ENCODE measurements at places on chromosomes 16 and 17.

GRCh38 chr17:376936-377863 lies 24.6 kb upstream of the RPH3AL start:
- no peak for DNase-seq

DNA sequence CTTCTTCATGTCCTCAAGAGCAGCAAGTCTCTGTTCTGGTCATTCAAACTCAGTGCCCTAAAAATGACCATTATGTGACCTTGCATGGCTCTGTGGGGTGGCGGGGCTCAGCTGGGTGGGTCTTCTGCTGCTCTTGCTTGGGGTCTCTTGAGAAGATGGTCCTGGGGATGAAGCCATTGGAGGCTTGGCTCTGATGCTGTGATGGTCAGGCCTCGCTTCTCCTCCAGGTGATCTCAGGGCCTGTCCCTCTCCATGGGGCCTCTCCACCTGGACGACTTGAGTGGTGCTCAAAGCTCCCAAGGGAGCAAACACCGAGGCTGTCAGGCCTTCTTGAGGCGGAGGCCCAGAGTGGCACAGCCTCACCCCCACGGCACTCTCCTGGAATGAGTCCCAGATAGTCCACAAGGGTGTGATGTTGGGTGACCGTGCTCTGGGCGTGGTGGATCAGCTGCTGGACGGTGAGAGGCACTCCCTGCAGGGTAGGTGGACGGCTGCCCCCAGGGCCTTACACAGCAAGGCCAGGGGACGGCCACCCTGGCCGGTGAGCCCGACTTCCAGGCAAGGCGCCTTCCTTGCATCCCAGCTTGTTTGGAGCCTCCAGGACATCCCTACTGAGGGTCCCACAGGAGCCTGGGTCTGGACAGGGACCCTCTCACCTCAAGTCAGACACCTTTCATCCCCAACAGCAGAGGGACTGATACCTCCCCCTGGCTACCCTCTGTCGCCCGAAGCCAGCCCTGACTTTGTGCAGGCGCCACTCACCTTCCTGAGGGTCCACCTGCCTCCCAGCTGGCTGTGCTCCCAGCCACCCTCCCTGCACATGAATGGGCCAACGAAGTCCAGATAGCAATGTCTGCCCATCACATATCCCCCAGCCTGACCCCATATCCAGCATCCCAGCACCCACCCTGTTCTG lies 48.7 kb downstream of the USP22 start:
- DNase-seq = no peak

- DNase-seq = no peak
Observed at GRCh38 chr17:44522883-44523671, 19.9 kb upstream of the GPATCH8 start.

- DNase-seq = no peak
Observed at GRCh38 chr17:45145035-45145389, 3.3 kb upstream of the HEXIM1 start.

- DNase-seq = no peak
Observed at GRCh38 chr17:16941072-16942036, 30.6 kb downstream of the TNFRSF13B start.

DNA sequence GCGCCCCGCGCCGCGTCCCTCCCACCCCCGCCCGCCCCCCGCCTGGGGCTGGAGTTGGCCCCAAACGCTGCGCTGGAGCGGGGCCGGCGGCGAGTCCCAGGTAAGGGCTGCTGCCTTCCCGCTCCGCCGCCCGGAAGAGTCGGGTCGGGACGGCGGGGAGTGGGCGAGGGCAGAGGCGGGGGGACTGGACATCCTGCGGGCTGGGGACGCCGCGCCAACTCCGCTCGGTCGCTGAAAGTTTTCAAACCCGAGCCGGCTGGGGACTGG lies 469 bp downstream of the GPRC5C start:
- DNase-seq = no peak

- DNase-seq = no peak
Observed at GRCh38 chr17:31780483-31780882, 78.6 kb downstream of the COPRS start.

DNA sequence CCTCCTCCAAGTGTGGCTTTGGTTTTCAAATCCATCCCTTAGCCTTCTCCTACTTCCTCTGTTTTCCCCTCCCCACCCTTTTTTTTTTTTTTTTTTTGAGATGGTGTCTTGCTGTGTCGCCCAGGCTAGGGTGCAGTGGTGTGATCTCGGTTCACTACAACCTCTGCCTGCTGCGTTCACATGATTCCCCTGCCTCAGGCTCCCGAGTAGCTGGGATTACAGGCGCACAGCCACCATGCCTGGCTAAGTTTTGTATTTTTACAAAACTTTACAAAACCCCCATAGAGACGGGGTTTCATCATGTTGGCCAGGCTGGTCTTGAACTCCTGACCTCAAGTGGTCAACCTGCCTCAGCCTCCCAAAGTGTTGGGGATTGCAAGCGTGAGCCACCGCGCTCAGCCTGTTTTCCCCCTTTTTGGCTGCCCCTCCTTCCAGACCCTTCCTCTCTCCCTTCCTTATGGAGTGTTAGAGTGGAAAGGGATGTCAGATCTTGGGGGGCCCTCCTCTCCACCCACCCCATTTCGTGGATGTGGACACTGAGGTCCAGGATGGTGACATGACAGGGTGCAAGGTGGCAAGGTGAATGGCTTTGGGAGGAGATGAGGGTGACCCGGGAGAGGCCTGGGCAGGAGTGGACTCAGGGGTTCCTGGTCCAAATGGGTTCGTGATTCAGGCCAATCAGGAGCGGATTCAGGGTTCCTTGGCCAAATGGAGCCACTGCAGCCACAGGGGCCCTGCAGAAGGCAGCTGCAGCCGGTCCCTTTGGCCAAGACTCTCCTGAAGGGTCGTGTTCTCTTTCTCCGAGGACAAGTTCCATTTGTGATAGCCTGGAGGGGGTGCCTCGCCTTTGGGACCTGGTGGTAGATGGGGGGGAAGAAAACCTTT lies 4.8 kb downstream of the ABCC1 start:
- no peak for DNase-seq

- no peak for DNase-seq
Observed at GRCh38 chr16:3113765-3114479, 1.5 kb downstream of the ZNF205 start.

- no peak for DNase-seq
Observed at GRCh38 chr17:61076621-61077031, 323.0 kb upstream of the TBX2 start.

DNA sequence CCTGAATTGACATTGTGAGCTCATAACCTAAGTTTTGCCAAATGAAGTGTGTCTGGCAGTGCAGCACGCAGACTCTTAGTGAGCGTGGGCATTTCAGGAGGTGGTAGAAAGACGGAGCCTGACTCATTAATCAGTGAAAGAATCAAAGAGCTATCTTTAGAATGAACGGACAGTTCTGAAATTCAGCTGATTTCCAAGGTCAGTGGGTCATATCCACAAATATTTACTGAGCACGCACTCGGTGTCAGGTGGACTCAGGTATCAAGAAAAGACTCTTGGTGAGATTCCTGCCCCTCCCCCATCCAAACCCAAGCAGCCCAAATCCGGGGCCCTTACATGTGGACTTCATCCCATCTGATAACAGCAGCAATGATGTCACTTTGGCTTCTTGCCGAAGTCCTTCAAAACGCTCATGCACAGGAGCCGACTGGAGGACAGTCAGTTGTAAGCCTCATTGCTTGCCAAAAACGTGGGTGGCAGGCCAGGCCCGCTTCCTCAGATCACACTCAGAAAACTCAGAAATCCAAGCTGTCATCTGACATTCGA lies 185.8 kb downstream of the HS3ST3A1 start:
- DNase-seq = no peak

- no peak for DNase-seq
Observed at GRCh38 chr16:30395155-30395991, at the start of gene ZNF48. TSS of gene ZNF48 (plus strand) at chr16:30395420. CDS start at chr16:30395795, 375 bp downstream.

DNA sequence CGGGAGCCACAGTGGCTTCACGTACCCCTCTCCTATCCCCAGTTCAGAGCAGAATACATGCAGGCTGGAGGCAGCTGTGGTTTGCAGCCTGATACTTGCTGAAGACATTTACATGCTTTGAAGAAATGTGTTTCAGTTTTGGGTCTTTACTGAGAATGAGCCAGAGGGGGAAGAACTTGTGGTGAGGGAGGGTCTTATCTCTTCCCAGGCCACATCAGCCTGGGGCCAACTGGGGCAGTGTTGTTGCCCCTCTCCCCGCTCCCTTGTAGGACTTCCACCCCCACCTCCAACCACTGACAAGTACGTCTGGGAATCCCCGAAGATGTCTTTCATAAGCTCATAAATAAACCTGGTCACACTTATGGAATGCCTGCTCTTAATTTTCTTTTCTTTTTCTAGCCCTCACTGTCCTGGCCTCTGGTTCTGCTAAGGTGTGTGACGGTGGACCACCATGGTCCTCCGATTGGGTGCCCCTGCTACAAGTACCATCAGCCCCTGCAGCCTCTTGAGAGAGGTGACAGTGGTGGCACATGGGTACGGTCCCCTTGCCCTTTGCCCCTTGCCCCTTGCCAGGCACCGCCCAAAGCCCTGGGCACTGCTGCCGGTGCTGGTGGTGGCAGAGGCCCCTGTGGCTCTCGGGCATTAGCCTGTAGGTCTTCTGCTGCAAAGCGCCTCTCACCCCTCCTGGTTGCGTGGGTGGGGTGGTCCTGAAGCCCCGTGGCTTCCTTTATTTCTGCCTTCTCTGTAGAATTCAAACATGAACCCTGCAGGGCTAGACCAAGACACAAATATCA lies 144.8 kb upstream of the RPH3AL start:
- no peak for DNase-seq

DNA sequence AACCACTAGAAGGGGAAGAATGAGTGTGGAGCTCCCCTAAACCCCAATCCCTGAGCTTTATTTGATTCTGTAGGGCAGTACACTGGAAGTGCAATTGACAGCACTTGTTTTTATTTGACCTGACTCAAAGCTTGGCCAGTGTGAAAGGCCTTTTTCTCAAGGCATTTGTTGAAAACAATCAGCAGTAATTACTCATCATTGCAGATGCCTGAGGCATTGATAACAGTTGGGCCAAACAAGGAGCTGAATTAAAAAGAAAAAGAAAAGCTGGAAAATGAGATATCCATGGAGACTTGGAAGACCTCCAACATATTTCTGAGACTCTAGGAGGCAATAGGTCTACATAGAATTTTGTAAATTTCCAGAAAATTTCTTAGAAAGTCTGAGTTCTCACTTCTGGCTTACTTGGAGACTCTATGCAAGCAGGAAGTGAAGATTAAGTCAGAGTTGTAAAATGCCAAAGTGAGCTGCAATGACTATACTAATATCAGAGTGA lies 200.8 kb upstream of the KCNJ16 start:
- DNase-seq = no peak

DNA sequence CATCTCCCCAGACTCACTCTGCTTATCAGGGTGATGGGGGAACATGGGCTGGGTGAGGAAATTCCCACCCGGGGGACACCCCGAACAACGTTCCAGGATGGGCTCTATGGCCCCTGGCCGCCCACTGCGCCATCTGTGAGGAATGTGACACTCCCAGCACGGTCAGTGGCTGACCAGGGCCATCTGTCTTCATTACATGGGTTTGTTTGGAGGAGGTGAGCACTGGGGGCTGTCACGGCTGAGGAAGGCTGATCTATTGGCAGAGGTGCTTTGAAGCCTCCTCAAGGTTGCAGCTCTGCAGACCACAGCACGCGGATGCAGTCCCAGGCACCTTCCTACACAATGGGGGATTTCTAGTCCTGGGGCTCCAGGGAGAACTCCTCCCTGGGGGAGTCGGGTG lies 214.1 kb upstream of the FOXF1 start:
- DNase-seq = no peak

- DNase-seq = no peak
Observed at GRCh38 chr16:58492735-58493134, 7.2 kb upstream of the NDRG4 start.

DNA sequence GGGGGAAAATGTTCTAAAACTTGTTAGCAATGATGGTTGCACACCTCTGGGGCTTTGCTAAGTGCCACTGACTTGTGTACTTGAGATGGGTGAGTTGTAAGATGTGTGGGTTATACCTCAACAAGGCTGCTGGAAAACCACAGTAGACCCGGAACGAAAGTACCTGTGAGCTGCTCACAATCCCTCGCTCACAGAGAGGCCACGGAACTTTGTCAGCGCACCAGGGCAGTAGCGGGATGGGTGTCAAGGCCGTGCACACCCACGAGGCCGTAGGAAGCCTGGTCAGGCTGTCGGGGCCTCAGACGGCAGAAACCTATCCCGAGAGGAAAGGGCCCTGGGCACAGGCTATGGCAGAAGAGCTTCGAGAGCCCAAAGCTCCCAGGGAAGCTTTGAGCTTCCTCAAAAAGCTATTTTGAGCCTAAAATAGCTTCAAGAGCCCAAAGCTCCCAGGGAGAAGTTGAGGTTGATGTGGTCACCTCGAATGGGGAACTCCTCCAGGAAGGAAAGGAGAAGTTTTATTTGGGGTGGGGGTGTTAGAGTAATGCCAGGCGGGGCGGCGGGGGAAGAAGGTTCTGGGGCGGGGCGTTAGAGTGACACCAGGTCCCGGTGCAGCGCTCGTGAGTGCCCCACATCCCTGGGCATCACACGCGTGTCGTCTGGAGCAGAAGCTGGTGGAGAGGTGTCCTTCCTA lies 19.0 kb downstream of the CBFA2T3 start:
- DNase-seq = no peak

GRCh38 chr17:41547378-41547841 lies 19.3 kb upstream of the KRT19 start:
- no peak for DNase-seq

DNA sequence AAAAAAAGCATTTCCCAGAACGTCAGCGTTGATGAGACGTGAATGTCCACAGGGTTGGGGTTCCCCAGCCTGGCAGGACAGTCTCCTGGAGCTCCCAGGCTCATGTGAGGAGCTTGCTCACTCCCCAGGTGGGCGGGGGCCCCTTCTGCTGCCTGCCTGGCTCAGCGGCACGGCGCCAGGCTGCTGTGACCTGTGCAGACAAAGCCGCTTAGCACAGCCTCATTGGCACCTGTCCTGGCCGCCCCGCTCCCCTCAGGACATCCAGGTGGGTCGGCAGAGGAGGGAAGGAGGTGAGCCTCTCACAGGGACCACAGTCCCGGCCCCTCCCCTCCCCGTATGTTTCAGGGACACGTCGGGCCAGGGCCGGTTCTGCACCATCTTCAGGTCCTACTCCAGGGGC lies 12.9 kb upstream of the WFIKKN1 start:
- DNase-seq = no peak

DNA sequence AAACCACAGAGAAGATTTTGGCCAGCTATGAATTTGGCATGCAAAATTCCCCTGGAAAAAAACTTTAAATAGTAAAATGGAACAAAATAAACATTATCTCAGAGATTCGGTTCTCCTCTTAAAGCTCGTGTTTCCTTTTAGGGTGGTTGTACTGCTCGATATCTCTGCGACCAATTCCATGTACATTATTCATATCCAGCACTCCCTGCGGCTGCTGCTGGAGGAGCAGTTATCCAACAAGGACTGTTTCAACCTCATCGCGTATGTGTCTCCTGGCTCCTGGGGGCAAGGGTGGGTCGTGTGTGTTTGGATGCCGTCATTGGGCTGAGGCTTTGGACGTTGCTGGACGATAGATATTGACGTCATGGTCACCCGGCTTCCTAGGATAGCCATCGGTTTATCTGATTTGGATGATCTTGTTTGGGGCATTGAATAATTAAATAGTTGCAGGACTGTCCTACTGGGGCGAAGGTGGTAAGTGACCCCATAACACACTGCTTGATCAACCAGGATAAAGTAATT lies 33.8 kb downstream of the VWA3A start:
- DNase-seq = no peak
